ENCODE measurements at places on chromosomes 1 and 21.

GRCh38 chr21:40636026-40636425 lies 210.9 kb downstream of the DSCAM start:
- no peak for DNase-seq

DNA sequence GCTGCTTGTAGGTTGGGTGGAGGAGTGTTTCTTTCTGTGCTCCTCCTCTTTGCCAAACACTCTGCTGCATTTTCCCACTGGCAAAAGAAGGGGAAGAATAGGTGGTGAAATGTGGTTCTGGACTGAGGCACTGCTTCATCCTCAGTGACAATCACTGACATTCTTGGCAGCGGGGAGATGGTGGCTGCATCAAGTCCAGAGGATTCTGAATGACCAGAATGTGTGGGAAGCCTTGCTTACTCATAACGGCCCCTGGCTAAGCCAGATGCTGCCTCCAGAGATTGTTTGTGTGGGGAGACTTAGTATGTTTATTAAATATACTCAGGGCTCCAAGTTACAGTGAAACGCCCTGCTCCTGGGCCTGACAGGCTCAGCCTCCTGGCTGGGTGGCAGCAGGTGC lies 160.3 kb downstream of the CACNA1E start:
- DNase-seq, result no peak

DNA sequence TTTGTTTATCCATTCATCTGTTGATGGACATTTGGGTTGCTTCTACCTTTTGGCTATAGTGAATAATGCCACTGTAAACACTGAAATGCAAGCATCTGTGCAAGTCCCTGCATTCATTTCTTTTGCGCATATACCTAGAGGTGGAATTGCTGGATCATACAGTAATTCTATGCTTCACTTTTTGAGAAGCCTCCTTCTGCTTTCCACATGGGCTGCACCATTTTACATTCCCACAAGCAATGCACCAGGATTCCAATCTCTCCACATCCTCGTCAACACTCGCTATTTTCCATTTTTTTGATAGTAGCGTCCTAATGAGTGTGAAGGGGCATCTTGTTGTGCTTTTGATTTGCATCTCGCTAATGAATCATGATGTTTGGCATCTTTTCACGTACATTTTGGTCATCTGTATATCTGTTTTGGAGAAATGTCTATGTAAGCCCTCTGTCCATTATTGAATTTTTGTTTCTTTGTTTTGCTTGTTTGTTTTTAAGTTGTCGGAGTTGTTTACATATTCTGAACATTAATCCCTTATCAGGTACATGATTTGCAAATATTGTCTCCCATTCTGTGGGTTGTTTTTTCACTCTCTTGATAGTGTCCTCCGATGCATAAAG lies 335.4 kb downstream of the RRAGC start:
- no peak for DNase-seq

GRCh38 chr1:184556665-184557064 lies 169.8 kb downstream of the C1orf21 start:
- DNase-seq, result no peak

DNA sequence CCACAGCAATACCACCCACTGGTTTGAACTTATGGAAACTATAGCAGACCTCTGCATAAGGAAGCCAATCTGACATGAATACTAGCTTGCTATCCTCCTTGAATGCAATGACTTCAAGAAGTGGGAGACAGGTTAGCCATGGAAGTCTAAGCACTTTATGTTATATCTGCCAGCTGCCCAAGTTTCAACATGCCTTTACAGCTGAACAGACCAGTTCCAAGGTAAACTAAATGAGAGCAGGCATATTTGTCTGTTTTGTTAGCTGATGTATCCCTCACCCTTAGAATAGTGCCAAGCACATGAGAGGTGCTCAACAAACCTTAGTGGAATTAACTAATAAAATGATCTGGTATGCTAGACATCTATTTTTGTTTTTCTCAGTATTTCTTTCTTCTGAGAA lies 65.1 kb downstream of the ALG14 start:
- no peak for DNase-seq

DNA sequence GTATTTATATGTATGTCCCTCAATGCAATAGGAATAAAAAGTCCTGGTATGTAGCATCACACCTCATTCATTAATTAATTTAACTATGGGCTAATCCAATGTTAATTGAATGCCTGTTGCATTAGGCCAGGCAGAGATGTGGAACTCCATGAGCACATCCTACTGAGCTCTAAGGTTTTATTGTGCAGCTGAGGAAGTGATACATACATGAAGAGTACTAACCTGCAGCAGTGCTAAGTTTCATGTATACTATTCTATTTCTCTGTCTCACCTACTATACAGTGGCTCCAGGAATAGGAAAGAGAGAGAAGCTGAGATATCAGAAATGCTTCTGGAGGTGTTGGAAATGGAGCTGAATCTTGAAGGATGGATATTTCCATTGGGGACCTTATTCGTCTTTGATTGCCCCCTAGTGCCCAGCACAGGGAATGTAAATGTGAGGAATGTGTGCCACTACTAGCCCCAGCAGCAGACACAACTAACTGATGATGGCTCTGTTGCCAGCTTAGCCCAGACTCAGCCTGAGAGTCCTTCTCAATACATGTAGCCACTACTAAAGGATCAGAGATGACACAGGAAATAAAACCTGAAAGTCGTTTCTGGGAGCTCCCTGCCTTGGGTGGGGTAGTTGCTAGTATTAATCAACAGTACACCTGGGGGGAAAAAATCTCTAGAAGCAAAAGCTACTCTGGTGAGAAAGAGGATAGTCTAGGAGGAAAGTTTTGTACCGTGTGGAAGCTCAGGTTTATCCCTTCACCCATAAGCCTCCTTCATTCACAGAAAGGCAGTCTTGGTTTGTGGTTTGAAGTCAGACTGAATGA lies 173.3 kb upstream of the FOXD3 start:
- DNase-seq, result no peak
